ENCODE measurements at places on chromosomes 16 and 17.

GRCh38 chr17:34156401-34156740 is 98.7 kb upstream of the CCL2 start:
- DNase-seq: no peak

- DNase-seq: no peak
These were observed 20.1 kb downstream of the RAB11FIP3 start for GRCh38 chr16:445566-445965.

DNA sequence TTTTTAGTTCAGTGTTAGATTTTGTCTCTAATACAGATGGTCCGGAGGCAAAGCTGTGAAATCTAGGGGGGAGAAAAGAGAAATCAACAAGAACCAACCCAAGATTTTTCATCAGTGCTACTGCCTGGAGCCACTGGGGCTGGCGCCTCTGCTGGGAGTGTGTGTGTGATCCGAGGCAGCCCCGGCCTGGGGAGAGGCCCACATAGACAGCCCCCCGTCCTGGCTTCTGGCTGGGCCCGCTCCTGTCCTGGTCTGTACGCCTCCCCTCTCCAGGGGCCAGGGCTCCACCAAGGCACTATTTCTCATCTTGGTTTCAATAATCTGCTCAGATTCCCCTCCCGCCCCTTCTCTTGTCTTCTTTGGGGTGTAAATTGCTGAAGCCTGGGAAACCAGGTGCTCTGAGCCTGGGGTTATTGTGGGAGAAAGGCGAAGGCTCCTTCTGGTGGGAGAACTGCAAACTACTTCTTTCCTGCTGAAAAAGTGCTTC is 7.8 kb downstream of the BAHCC1 start:
- peak; percentile 60 for DNase-seq

DNA sequence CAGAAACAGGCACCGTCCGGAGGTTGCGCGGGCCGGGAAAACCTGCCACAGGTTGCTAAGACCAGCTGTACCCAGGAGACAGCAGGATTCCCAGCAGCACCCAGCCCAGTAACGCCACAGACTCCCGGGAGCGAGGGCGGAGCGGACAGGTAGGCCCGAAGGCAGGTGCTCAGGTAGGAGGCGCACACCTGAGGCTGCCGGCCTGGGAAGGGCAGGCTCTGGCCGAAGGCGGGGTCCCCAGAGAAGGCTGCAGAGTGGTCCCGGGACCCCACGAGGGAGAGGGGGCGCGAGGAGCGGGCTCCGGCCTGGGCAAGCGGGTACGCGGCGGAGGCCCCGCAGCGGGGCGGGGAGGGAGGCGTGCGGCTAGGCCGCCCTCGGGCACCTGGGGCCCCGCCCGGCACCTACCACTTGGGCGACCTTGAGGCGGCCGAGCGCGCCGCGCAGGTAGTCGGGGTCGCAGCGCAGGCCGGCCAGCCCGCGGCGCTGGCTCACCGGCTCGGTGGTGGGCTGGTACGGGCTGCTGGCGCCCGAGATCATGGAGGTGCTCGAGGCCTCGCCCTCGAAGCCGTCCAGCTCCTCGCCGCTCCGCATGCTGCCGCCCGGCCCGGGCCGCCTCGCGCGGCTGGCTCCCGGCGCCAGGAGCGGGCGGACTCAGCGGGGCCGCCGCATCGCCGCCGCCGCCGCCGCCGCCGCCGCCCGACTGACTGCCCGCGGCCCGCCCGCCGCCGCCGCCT is 441 bp downstream of the CMTM4 start:
- DNase-seq: no peak

GRCh38 chr17:59666235-59666634 is 41.0 kb downstream of the PTRH2 start:
- DNase-seq: no peak

- DNase-seq: no peak
These were observed 1.6 kb upstream of the KREMEN2 start for GRCh38 chr16:2962334-2963073.
